ENCODE measurements at places on chromosomes 4 and X.

DNA sequence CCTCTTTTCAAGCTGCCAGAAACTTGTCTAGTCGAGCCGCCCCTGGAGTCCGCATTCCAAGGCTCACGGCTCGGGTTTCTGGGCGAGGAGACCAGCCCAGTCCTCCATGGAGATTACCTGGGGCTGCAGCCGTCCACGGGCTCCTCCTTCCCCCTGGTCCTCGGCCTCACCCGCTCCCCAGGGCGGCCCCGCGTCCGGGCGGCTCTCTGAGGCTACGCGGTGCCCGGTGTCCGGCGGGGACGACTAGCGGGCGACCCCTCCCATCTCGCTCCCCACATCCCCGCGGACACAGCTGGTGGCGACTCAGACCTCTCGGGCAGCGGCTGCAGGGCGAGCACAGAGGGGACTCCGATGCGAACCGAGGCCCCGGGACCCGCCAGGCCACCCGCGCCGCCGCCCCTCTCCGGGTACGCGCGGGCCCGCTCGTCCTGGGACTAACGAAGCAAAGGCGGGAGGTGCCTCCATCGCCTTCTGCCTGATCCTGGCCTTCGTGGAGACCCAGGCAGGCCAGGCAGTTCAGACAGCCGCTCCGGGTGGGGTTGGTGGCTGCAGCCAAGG lies 159.4 kb downstream of the TRAM1L1 start:
- no peak for DNase-seq

GRCh38 chr4:11367371-11367770 lies 61.3 kb downstream of the HS3ST1 start:
- DNase-seq: no peak

DNA sequence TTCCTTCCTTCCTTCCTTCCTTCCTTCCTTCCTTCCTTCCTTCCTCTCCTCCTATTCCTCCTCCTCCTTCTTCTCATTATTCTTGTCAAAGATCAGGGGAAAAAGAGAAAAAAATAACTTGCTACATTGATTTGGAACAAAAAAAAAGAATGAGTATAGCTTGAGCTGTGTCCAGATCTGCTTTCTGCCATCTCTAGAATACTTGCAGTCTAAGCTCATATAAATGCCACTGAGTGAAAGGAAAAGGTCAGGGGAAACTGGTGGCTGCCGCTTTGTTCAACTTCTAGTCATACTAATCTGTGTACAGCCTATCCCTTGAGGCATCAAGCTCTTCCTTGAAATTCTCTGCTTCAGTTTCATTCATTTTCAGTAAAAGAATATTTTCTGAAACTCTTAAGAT lies 28.3 kb upstream of the EPHA5 start:
- no peak for DNase-seq

DNA sequence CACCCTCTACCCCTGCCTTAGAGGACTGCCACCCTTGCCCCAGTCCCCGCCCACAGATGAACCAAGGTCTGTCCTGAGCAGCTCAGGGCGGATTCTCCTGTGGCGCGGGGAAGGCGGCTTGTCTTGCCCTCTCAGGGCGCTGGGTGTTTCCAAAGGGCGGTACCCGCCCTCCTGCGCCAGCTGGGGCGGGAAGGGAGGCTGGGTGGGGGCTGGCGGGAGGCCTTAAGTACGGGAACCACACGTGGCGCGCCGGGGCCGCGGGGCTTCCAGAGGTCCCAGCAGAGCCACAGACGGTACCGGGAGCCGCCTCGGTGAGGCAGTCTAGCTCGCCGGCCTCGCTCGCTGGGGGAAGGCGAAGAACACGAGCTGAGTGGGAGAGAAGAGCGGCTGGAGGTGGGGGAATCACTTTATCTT lies 361.1 kb downstream of the MID1IP1 start:
- DNase-seq: no peak

DNA sequence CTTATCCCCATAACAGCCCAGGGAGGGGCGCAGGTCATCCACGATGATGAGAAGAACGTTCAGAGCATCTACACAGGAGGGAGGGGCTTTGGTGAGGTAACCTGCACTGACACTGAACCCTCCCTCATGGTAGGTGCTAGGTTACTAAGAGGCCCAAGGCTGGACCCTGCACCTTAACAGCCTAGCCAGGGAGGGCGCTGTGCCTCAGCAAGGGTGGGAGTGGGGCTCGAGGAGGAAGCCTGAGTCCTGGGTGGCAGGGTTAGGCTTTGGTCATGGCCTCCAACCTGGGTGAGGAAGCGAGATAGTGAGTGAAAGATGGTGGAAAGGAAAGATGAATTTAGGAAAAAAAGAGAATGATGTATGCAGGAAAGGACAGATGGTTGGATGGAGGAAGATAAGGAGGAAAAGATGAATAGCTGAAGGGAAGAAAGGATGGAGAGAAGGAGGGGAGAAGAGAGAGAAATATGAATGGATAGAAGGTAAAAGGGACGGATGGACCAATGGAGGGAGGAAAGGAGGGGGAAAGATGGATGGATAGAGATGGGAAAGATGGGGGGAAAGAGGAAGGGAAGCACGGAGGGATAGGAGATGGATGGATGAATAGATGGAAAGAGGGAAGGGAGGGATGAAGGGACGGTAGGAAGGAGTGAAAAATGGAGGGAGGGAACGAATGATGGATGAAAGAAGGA lies 736 bp downstream of the IDS start:
- peak; percentile 27 for DNase-seq

- no peak for DNase-seq
These were observed 231.8 kb upstream of the GPRIN3 start for GRCh38 chr4:89539374-89539773.

DNA sequence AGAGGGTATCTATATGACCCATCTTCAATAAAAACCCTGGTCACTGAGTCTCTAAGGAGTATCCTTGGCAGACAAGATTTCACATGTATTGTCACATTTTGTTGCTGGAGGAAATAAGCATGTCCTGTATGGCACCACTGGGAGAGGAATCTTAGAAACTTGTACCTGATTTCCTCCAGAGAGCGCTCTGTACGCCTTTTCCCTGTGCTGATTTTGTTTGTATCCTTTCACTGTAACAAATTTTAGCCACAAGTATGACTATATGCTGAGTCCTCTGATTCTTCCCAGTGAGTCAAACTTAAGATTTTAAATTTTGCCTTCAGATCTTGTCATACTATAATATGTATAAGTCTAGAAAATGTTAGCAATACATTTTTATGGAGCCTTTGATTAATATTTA lies 102.8 kb downstream of the ITIH6 start:
- no peak for DNase-seq

DNA sequence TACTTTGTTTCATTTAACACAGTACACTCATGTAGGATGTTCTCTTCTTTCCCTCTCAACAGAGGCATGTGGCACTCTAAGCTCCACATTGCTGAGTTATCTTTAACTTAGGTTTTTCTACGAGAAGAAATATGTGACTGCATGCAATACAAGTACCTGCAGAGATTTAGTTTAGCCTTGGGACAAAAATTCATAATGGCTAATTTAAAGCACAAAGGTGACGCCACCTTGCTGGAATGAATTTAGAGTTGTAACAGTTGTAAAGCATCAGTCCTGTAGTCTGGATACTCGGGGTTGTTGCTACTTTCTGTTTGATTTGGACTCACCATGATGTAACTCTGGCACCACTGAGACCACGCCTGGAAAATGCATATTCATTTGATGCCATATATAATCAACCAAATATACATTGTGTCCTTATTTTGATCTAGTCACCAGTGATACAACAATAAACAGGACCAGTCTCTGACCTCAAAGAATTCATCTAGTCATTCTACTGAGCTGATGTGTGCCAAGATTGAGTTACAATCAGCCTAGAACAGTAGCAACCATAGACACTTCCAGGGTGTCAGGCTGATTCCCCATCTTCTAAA lies 451.0 kb upstream of the ZFP42 start:
- no peak for DNase-seq

- DNase-seq: no peak
These were observed 34.4 kb downstream of the BBS12 start for GRCh38 chr4:122766950-122767349.

DNA sequence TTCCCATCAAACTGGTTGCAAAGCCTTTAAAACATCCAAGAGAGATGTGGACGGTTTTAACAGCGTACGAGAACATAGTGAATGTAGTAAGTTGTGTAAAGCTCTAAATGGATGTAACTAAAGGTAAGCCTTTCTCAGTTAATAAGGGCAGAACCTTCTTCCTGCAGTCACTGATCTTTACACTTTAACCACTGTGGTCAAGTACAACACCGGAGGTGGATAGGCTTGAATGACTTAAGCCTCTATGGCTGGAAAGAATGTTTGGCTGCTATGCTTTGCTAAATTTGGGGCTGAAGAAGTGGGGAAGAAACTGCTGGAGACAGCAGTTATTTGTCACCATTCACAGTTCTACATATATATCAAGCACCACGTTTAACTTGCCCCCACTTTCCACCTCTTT lies 285.1 kb upstream of the FMR1 start:
- no peak for DNase-seq

DNA sequence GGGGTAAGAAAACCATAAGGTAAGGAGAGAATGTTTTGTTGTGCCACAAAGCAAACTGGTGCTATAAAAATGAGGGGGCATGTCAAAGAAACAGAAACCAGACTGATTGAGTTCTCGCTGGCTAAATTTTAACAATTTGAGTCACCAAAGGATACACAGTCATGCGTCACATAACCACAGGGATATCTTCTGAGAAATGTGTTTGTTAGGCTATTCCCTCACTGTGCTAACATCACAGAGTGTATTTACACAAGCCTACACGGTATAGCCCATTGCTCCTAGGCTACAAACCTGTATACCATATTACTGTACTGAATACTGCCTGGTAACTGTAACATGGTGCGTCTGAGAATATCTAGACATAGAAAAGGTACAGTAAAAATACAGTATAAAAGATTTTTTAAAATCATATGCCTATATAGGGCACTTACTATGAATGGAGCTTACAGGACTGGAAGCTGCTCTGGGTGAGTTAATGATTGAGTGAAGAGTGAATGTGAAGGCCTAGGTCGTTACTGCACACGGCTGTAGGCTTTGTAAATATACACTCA lies 50.1 kb downstream of the FBXW7 start:
- DNase-seq: peak; percentile 8

- DNase-seq: no peak
These were observed 12.5 kb downstream of the HPF1 start for GRCh38 chr4:169745291-169745690.

DNA sequence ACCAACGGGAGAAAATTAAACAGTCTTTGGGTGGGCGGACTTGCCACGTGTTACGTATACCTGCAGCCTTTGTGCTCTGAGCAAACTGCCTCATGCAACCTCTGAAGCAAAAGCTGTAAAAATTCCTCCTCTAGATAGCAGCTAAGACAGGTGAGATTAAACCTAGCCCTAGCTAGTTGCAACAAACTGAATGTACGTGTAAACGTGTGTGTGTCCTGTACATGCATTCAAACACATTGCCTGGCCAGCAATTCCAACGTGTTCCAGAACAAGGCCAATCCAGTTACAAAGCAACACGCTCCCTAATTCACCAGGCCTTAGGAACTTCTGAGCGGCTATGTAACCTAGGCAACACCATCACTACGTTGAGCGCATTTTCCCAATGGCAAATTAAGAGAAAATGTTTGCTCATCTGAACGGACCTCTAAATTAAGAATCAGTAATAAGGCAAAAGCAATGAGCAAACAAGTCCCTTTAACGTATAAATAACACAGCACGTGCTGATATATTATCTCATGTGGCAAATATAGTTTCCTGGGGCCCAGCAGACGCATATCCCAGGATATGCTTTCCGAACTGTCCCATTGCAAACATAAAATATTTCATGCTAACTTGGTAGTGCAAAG lies 792 bp downstream of the PPID start:
- DNase-seq: no peak

DNA sequence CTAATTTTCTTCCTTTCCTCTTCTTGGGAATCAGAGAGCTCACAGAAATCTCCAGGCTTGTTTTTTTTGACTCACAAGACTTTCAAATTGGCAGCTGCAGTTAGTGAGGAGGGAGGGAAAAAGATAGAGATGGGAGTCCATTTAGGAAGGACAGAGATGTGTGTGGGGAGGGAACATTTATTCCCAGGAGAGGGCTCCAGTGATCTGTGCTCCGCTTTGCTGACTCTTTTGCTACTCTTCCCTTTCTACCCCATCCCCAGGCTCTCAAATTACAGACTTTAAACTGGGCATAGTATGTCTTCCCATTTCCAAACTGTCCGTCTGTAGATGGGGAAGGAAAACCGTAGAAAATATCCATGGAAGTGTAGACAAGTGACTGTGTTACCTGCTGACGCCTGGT lies 39.1 kb upstream of the UCP1 start:
- DNase-seq: no peak

DNA sequence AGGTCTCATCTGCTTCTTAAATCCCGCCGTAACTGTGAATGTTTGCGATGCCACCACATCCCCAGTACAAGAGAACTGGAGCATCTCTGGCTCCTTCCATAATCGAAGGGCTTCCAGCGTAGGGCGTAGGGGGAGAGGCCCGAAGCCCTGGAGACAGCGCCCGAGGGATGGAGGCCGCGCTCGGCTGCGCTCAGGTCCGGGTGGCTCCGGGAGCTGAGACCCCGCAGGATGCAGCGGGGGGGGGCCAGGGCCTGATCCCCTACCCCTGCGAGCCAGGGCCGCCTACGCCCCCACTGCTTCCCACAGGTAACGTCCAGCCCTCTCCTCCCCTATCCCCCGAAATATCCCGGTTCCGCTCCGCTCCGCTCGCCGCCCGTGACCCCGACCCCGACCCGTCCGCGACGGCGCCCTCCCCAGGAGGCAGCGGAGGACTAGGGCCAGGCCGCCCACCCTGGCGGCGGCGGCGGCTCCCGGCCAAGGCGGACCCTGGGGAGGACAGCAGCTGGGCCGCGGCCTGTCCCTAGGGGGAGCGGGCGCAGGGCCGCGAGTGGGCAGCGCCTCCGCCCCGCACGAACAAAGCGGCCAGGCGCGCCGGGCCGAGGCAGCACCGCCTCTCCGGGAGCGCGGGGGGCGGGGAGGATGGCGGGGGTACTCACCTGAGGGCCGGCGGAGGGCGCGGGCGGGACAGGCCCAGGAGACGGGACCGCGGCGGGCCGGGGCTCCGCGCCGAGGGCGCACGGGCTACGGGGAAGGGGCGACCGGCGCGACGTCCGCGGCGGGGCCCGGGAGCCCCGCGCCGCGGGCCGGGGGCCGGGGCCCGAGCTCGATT lies 723 bp downstream of the WDFY3 start:
- no peak for DNase-seq

- DNase-seq: no peak
These were observed 15.0 kb upstream of the AKAP17A start for GRCh38 chrX:1576201-1576992.

DNA sequence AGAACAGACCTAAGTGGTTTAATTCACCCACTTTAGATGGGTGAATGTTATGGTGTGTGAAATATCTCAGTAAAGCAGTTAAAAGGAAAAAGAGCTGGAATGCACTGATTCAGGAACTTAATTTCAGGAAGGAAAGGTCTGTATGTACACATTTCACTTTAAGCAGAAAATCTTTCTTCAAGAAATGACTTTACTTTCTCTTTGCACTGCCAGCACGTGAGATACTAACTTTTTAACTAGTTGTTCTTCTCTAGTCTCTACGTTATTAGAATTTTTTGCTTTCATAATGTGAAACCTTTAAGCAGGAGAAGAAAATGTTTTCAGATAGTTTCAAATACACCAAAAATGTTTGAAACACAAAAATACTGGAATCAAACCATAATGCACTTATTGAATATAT lies 18.8 kb downstream of the C4orf46 start:
- no peak for DNase-seq

Measured in activated gamma-delta T cell treated with anti-CD3 and anti-CD28 coated beads, Interleukin-2, amount 50 U/mL, for 16 hours (primary cell).